ENCODE measurements at places on chromosomes 5 and 9.

DNA sequence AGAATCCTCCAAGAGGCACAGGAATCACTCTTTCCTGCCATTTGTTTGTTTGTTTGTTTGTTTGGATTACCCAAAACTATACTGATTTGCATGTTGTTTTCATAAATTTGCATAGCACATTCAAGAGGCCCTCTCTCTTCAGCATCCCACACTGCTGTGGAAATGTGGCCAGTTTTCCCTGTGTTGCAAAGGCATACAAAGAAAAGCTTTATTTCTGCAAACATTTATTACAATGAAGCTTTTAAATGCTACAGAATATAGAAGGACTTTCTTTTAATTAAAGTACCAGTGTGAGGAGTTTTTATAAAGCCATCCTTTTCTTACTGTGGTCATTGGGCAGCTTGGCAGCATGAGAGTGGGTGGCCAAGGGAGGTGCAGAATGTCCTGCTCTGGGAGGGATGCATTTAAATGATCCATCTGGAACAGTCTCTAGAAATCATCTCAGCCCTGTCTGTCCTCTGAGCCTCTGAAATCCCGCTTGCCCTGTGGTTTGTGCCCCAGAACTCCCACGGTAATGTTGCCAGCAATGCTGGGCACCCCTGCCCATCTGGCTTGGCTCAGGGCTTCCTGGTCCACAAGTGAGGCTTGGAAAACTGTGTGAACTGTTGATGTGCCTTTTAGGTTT, 356.8 kb upstream of the KIF2A start:
- DNase-seq = no peak

- no peak for DNase-seq
These were observed 2.5 kb upstream of the NRARP start for GRCh38 chr9:137304383-137305059.

DNA sequence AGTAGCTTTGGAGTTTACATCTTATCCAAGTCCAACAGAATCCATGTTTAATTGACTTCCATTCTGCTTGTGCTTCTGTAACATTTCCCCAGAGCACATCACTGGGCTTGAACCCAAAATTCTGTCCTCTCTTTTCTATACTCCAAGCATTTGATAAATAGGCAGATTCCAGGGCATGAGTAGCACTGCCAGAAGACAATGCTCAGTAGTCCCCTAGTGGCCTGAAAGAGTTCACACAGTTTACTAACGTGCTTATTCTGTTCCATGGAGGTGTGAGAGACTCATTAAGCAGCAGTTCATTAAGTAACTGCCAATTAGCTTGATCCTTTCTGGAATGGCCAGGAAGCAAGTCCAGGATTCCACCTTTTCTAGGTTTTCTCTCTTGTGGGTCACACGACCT, 9.4 kb upstream of the GABRA6 start:
- DNase-seq = no peak

DNA sequence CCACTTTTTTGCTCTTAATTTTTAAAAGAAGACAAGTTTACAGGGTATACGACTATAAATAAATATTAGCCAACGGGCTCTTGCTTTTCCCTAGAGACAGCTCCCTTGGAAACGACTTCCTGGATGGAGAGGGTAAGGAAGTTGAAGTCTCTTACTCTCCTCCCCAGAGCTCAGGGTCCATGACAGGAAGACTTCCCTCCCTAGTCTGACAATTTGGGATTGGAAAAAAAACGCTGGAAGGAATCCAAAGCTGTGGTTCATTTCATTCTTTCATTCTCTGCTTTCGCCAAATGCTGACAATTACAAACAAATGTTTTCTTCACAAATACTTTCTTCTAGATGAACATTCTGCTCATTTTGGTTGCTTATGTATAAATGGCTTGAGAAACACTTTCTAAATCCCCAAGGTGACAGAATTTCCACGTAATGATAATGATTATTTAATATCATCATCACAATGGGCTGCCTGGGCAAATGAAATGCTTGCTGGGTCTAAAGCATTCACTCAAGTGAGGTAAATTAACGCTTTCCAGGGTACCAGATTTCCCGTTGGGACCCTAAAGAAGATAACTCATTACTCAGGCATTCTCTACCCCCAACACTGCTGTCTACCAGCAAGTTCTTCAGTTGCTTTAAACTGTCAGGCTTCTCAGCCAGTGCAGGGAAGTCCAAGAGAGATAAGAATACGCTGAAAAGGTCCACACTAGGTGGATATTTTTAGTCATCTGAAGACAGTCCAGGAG, 139.8 kb upstream of the SLC30A5 start:
- no peak for DNase-seq

DNA sequence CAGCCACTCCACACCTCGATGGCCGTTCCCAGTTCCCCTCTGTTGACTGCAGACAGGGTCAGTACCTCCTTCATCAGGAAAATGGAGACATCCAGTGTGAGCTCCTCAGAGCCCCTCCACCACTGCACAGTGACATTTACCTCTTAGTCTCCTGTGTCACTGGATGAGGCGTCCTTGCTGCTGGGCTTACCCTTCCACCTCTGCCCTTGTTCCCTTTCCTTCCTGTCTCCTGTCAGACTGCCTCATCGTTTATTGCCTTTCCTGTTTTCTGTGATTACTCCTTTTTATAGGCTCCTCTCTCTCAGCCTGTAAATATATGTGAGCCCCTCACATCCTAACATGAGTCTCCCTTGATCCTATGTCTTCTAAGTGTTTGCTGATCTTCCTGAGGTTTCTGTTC, 23.2 kb upstream of the SPTAN1 start:
- DNase-seq = no peak

DNA sequence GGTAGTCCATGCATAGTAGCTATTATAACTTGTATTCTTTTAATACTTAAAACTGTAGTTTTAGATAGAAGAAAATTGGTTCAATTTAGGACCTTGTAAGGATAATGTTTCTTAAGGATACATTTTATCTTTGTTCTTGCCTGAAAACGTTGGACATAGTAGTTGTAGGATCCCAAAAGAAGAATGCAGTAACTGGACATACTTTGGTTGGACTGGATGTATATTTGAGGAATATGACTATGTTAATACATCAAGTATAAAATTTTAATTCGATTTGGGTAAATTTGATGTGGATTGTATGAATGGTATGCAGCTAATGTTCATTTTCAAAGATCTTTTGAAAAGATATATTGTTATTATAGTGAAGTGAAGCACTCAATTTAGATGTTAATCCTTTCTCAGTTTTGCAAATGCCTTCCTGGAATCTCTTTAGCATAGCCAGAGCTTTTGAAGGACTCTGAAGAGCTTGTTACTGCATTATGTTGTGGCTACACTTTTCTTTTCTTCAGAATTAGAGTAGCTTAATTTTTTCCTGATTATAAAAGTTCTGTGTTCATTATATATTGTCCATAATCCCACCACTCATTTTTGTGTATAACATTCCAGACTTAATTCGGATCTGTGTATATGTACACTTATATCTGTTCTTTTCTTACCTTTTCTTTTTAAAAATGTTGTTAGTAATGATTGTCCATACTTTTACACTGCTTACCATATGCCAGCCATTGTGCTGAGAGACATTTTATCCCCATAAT, 41.2 kb downstream of the LRRTM2 start:
- DNase-seq = no peak

DNA sequence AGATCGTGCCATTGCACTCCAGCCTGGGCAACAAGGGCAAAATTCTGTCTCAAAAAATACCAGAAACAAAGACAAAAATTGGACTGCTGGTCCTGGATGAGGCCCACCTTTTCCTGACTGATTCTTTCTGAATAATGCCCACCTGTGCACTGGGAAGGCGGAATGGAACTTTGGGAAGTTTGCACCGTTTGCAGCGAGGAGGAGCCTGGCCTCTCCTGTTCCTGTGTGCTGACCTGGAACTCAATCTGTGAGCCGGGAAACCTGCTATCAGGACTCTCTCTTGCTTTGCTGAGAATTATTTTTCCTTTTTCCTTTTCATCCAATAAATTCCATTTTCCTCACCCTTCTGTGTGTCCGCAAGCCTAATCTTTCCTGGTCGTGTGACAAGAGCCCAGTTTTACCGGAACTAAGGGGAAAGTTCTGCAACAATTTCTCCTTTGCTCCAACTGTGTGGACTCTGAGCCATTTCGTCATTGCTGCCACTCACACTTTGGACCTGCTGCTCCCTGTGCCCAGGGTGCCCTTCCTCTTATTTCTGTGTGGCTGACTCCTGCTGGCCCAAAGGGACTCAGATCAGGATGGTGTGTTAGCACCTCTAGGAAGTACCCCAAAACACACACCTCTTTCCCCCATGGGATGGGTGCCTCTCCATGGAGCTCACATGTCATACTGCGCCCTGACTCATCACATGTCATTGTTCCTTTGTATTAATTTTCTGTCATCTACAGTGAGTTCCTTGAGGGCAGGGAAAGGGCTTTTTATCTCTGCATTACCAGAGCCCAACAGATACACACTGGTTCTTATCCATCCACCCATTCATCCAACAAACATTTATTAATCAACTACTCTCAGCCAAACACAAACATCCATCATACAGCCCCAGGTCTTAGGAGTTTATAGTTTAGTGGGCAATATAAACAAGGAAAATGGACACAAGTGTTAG, 4.7 kb upstream of the GLRX start:
- no peak for DNase-seq

DNA sequence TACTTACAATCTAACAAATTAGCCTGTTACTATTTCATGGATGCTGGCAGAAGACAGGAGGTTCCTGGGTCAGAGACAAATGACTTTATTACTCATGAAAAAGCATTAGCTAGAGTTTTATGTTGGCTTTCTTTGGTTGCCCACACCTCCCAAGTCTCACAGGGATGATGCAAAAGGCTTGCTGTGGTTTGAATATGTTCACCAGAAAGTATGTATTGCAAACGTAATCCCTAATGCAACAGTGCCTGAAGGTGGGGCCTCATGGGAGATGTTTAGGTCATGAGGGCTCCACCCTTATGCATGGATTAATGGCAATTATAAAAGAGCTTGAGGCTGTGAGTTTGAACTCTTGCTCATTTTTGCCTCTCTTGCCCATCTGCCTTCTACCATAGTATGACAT, 28.5 kb downstream of the DPYSL3 start:
- no peak for DNase-seq

- DNase-seq = no peak
These were observed 37.4 kb downstream of the PTCH1 start for GRCh38 chr9:95479330-95479729.

DNA sequence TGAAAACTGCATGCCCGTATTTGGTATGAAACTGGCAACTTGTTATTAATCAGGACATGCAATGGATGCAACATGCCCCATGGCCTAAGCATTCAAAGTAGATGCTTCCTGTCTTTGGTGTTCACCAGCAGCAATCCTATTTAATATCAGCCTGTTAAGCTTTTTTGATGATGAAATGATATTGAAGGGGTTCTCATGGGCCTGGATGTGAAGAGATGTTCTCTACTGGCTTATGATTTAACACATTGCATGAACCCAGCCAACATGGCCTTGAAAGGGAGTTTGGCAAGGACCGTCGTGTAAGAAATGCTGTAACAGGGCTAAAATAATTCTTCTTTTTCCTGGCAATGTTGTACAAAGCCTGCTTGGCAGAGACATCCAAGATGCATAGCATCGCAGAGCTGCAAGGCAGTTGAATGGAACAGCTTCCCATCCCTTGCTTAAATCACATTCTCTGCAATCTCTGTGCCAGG, 111.2 kb downstream of the SMARCA2 start:
- DNase-seq = no peak

GRCh38 chr9:15426019-15426418, 3.3 kb downstream of the SNAPC3 start:
- DNase-seq = no peak

DNA sequence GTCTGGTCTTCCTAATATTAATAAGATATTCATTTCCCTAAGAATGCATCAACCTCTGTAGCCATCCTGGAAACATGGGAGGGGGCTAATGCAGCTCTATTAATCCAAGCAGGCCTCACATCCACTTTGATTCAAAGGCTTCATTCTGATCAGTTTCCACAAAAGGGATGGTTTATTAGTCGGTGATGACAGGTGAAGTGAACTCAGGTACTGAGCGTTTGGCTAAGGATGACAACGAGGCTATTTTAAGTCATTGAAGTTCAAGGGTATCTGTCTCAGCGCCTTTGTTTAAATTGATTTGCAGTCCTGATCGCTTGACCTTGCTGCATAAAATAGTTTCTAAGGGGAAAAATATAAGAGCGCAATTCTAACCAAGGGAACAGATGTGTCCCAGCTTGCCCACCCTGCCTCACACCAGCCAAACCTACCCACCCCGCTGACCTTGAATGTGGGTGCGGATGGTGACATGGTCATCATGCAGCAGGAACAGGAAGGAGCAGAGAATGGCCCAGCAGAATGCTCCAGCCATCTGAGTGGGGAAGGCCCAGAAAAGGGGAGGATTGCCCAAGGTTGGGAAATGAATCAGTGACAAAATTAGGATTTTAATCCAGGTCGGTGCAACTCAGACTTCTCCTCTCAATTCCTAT, 70.5 kb upstream of the ZNF618 start:
- DNase-seq = no peak

GRCh38 chr5:72633649-72634048, 126.4 kb upstream of the ZNF366 start:
- DNase-seq = no peak

DNA sequence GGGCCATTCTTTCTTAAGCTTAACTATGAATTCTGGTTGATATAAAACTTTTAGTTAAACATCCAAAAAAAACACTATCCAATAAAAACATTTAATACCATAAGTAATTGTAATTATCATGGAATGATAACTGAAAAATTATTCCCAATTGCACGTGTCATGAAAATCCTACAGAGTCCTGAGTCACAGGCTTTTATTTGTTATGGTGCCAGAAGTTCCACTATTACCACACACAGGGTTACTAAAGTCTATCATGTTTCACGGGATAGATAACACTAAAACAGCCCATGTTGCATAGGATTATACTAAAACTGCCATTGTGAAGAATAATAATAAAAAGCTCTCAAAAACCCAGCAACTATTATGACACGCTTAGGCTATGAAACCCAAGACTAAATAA, 1381.8 kb downstream of the EFNA5 start:
- DNase-seq = no peak

GRCh38 chr5:31888564-31888963, 249.6 kb downstream of the PDZD2 start:
- no peak for DNase-seq

GRCh38 chr5:93145019-93145418, 436.0 kb downstream of the NR2F1-AS1 start:
- DNase-seq = no peak

GRCh38 chr5:150758203-150758530, 650 bp downstream of the DCTN4 start:
- no peak for DNase-seq

- DNase-seq = no peak
These were observed 25.8 kb downstream of the LPCAT1 start for GRCh38 chr5:1497795-1498622.

DNA sequence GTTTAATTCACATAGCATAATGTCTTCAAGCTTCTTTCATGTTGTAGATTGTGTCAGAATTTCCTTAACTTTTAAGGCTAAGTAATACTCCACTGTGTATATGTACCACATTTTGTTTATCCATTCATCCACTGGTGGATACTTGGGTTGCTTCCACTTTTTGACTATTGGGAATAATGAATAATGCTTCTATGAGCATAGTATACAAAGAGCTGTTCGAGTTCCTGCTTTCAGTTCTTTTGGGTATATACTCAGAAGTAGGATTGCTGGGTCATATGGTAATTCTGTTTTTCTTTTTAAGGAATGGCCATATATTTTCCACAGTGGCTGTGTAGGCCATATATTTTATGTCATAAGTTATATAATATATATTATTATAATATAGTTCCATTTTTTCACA, 3.6 kb upstream of the FAM120AOS start:
- DNase-seq = no peak

Measured in activated CD8-positive, alpha-beta memory T cell treated with anti-CD3 and anti-CD28 coated beads for 4 hours (primary cell).